Omental fat pad (tissue), 4 donors: ENCODE measurements at places on chromosomes 3 and 15. TPM values are rescaled to one million over a fixed set of nuclear protein-coding genes. Genes with fewer than 3 reads are reported as not detected.

DNA sequence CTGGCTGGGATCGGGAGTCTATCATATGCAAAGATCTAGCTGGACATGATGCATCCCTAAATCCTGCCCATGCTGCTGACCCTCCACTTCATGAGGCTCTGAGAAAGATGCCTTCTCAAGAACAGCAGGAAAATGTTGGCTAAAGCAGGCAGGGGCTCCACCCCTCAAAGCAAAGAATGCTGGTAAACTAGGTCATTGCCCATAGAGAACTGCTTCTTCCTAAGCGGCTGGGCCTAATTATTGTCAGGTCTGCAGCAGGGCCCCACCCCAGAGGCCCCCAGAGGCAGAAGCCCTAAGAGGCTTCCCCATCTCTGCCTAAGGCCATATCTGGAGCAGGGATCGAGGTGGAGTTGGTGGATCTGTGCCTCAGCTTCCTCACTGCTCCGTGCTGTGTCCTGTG is 447.4 kb upstream of the PROK2 start:
- DNase-seq: no peak

GRCh38 chr15:91331581-91331980 is 231.5 kb downstream of the SV2B start:
- no peak for DNase-seq

DNA sequence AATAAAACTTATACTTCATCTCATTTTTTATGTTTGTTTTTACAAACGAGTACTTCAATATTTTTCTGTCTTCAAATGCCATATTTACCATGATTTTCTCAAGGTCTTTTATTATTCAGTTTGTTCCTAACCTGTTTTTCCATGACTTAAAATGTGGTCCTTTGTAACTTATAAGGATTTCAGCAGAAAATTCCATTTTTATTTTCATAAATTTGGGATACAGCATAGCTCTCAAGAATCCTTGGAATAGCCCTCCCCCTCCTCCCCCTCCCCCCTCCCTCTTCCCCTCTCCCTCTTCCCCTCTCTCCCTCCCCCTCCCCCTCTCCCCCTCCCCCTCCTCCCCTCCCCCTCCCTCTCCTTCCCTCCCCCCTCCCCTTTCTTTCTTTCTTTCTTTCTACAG is 14.9 kb upstream of the STX19 start:
- DNase-seq: no peak

GRCh38 chr3:62139957-62140356 is 233.4 kb downstream of the FEZF2 start:
- DNase-seq: no peak

DNA sequence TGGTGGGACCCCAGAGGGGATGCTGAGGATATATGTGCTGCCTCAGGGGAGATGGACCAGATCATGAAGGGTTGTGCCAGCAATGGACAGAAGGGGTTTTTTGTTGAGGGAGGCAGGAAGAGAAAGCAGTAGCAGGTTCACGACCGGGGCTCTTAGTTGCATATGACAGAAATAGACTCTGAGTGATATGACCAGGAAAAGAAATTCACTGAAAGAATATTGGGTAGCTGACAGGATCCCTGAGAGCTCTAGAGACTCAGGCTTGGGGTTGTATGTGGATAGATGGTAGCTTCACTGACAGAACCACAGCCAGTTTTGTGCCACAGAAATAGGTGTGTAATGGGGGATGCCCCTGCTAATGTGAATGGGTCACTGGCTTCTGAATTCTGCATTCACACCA is 241.6 kb downstream of the ZNF621 start:
- DNase-seq: no peak

- DNase-seq: no peak
Observed at GRCh38 chr15:35850284-35850683, 304.3 kb upstream of the DPH6 start.

DNA sequence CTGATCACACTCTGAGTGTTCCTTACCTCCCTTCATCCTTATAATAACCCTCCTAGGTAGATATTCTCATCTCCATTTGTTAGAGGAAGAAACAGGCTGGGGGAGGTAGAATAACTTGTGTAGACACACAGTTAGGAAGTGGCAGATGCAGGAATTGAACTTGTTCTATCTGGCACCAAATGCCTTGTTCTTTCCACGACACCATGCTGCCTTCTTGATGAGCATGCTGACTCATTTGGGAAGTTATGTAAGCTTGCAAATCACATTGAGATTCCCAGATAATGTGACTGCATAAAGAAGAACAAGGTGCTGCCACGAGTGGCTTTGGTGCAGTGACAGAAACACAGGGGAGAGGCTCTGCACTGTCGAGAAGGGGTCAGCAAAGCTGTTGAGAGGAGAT is 27.5 kb upstream of the NDUFB4 start:
- DNase-seq: no peak

GRCh38 chr15:75357976-75358673 is 10.3 kb downstream of the MAN2C1 start:
- no peak for DNase-seq

- DNase-seq: peak; percentile 68
Observed at GRCh38 chr3:27368831-27369607, at the start of gene NEK10. TSS of gene NEK10 (minus strand) at chr3:27369383. CDS start at chr3:27352882, 16,501 bp downstream.

CISH gene
- 27.9 TPM for total RNA-seq

PARL gene
- total RNA-seq: 51.9 TPM

C3orf85 gene
- not detected for total RNA-seq

GOLGA6L9 gene
- total RNA-seq: 1.6 TPM

UPK1B gene
- total RNA-seq: 17.3 TPM
